ENCODE measurements at places on chromosomes 16 and 17.

- no peak for DNase-seq
These were observed 3.0 kb downstream of the PDILT start for GRCh38 chr16:20401475-20402016.

- no peak for DNase-seq
These were observed 124.2 kb downstream of the PARN start for GRCh38 chr16:14505846-14506245.

GRCh38 chr17:81517009-81517338, 4.4 kb upstream of the ACTG1 start:
- DNase-seq: no peak

DNA sequence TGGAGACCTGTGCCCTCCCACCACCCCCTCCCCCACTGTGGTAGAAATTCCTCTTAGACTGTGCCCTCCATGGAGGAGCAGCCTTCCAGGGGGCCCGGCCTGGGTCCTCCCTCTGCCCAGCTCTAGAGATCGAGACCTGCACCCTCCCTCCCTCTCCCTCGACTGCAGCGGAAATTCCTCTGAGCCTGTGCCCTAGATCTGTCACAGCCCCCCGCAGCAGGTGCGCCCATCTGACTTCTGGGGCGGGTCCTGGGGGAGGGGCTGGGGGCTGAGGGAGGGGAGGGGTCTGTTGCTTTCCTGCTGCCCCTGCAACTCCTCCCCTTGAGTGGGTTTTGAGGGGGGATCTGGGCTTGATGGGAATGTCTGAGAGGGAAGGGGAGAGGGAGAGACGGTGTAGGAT, 177.8 kb upstream of the GSE1 start:
- DNase-seq: no peak

DNA sequence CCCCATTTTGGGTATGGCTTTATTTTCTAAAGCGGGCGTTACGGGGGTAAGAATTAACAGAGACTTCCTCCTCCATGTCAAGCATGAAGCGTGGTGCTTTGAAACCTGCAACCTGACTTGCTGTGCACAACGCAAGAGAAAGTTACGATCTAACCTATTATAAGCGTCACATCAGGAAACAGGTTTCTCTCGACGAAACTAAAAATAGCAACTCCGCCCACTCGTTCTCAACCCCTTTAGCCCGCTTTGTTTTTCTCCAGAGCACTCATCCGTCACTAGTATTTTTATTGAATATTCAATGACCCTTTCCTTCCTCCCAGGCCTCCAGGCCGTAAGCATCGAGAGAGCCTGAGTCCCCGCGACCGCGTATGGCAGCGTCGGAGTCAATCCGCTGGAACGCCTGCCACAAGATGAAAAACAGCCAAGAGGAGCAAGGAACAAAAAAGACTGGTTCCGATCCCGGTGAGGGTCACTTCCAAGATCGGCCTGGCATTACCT, 555 bp downstream of the NUP88 start:
- DNase-seq: peak; percentile 71

DNA sequence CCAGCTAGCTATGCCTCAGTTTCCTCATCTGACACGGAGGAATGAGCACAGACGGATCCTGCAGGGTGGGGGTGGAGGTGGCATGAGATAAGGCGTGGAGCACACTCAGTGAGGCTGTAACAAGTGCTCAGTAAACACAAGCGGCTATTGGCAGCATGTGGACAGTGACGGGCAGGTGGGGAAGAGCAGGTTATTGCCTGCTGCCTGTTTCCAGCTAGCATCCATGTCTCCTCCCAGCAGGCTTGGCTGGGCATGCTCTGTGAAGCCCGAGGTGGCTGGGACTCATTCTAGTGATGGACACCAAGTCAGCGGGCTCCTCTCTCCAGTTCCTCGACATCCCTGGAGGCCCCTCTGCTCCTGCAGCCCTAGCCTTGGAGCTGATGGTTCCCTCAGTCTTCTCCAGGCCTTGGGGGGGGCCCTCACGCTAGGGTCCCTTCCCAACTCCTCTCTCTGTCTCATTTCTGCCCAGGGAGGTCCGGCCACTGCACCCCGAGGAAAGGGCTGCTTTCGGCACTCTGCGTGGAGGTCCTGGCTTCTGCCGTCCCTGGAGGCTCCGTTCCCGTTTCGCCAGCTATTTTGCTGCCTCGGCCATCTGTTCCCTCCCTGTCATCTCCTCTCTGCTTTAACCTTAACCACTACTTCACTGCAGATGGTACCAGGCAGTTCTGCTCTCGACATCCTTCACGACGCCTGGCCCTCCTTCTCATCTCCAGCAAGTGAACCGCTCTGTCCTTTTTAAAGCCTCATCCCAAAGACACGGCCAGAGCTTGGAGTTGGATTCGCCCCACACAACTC, 6.2 kb downstream of the RTN4RL1 start:
- DNase-seq: no peak

- no peak for DNase-seq
These were observed 25.1 kb upstream of the SUPT4H1 start for GRCh38 chr17:58377093-58377601.

DNA sequence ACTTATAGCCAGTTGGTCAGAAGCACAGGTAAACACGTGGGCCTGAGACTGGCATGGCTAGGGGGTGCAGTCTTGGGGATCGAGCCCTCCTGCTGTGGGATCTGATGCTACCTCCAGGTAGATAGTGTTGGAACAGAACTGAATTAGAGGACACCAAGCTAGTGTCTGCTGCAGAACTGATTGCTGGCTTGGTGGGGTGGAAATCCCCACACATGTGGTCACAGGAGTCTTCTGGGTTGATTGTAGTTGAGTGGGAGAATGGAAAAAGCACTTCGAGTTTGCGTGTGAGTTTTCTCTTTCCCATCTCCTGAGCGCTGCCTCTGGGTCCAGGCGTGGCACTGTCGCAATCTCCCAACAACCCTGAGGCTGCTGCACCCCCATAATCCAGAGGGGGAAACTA, 8.0 kb upstream of the SPATA32 start:
- DNase-seq: no peak

DNA sequence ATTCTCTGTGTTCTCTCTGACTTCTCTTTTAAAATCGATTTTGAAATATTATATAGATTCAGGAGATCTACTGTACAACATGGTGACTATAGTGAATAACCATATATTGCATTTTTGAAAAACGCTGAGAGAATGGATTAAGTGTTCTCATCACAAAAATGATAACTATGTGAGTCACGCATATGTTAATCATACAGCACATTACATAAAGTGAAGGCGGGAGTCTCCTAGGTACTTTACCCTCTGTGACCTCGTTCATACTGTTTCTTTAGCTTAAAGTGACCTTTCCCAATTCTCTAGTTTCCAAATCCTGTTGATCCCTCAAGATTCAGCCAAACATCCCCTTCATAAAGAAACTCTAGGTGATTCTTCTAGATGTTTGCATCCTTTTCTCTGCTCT, 3.1 kb upstream of the KRTAP3-2 start:
- no peak for DNase-seq

DNA sequence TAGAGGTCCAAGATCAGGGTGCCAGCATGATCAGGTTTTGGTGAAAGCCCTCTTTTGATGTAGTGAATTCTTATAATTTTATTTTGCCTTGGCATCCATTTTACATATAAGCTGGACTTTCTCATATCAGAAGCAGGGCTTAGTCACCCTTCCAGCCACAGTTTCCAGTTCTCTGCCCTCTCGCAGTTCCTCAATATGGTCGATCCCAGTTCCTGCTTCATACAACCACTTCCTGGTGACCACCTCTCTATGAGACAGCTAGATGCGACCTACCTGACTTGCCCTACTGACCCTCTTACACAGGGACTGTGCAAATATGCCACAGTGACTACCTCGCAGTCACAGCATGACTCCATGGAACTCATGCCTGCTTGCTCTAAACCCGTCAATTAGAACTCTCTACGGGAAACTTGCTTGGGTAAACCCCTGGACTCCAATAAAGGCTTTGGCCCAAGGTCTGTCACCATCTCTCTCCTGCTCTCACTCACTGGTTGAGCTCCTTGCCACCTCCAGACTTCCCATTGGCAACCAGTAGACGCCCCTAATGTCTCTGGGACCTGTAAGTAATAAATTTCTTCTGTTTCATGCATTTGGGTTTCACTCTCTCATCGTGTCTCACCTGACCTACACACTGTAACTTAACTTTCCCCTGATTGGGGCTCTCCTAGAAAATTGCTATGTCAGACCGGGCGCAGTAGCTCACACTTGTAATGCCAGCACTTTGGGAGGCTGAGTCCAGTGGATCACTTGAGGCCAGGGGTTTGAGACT, 21.4 kb downstream of the CD300LG start:
- no peak for DNase-seq

DNA sequence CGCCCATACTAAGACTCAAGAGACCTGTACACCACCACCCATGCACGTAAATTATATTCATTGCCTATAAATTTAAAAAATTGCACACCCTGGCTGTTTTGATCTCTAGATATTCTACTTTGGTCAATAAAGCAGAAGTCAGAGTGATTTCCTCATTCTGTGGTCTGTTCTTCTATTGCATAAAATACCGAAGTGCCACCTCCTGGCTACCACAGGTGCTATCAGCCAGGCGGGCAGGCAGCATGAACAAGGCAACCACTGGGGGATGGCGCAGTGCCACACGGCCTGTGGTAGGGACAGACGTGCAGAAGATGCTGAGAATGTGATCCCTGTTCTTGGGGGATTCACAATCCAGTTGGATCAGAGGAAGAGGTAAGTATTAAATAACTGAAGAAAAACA, 122.3 kb downstream of the CDK5R1 start:
- DNase-seq: no peak

Measured in muscle of leg (tissue), 16 donors.